ENCODE measurements at places on chromosomes 3 and 15. TPM values are rescaled to one million over a fixed set of nuclear protein-coding genes. Genes with fewer than 3 reads are reported as not detected.

- peaks cover 13% of the 10 kb centered on the region for H3K4me1 ChIP-seq
- DNase-seq: no peak
- H3K4me3 ChIP-seq: no peak overlapping the region
- H3K36me3 ChIP-seq: no peaks in the 10 kb centered on the region
- no peak overlapping the region for H3K27ac ChIP-seq
- H3K27me3 ChIP-seq: no peaks in the 10 kb centered on the region
Measured at GRCh38 chr15:74193905-74194304, 8.7 kb downstream of the STRA6 start.

GRCh38 chr15:60731583-60732130, 252.7 kb upstream of the ICE2 start:
- no peak overlapping the region for H3K4me3 ChIP-seq
- no peak for DNase-seq
- H3K4me1 ChIP-seq: no peaks in the 10 kb centered on the region
- peaks cover 4% of the 10 kb centered on the region for H3K27me3 ChIP-seq
- no peaks in the 10 kb centered on the region for H3K36me3 ChIP-seq

DNA sequence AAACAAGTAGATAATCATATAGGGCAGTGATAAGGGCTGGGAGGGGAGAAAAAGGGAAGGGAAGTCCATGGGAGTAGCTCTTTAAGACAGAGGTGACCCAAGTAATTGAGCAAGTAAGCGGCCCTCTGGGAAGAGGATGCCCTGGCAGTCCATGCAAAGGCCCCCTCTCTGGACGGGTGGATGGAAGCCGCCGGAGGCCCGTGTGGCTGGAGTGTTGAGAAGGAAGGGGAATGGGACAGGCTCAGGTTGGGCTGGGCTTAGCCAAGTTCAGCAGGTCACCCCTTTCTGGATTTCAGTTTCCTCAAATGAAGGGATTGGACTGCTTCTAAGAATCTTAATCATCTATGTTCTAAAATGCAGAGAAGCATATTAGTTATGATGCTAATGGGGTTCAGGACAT, 32.4 kb upstream of the TRPM1 start:
- no peak for DNase-seq
- peaks cover 25% of the 10 kb centered on the region for H3K27me3 ChIP-seq
- H3K36me3 ChIP-seq: no peaks in the 10 kb centered on the region
- peaks cover 3% of the 10 kb centered on the region for H3K4me1 ChIP-seq
- H3K4me3 ChIP-seq: no peak overlapping the region

DNA sequence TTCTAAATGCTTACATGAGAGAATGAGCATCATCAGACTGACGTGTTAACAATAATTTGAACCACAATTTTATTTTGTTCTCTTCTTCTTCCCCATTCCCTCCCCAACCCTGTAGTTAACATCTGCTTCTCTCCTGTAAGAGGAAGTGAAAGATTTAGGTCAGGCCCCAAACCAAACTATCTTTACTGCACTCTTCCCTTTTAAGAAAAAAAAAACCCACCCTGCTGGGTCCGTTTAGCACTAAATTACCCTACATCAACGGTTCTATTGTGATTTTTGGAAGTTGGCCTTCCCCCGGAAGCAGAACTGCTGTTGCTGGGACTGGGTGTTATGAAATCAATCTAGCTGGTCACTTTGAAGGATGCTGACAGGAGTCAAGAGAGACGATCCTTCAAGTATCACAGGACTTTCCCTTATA, 49.4 kb downstream of the NFKBIZ start:
- no peak overlapping the region for H3K27ac ChIP-seq
- DNase-seq: no peak
- H3K27me3 ChIP-seq: no peaks in the 10 kb centered on the region
- H3K4me1 ChIP-seq: peaks cover 6% of the 10 kb centered on the region
- no peaks in the 10 kb centered on the region for H3K36me3 ChIP-seq

GLDN gene
- under 0.01 TPM for total RNA-seq

IL17RC gene
- total RNA-seq: 18.9 TPM
